ENCODE measurements at places on chromosomes 3 and 15. TPM values are rescaled to one million over a fixed set of nuclear protein-coding genes. Genes with fewer than 3 reads are reported as not detected.

The GRK7 gene
- not detected for total RNA-seq

The HMG20A gene
- 26.1 TPM for total RNA-seq

The DLG1 gene
- 15.2 TPM for total RNA-seq

The ARGFX gene
- total RNA-seq: not detected

The CORO2B gene
- 4.1 TPM for total RNA-seq

The LEKR1 gene
- total RNA-seq: 0.73 TPM

The FBN1 gene
- 7.4 TPM for total RNA-seq

The DNAJB11 gene
- 51.2 TPM for total RNA-seq

Data from A549 treated with Mapracorat at 1 μM for 4 hours (cell line).